A673 (cell line): ENCODE measurements at places on chromosomes 3 and 15. TPM values are rescaled to one million over a fixed set of nuclear protein-coding genes. Genes with fewer than 3 reads are reported as not detected.

The ZKSCAN7 gene
- total RNA-seq, result 3.0 and 3.2 TPM in 2 replicates

The AGBL1 gene
- total RNA-seq, result not detected in 2 replicates

The IL17RE gene
- 2.3 and 2.6 TPM in 2 replicates for total RNA-seq

The RNF168 gene
- total RNA-seq, result 37.9 and 42.9 TPM in 2 replicates

The SCG3 gene
- 0.21 and 0.22 TPM in 2 replicates for total RNA-seq
